ENCODE measurements at places on chromosomes 5 and 9.

DNA sequence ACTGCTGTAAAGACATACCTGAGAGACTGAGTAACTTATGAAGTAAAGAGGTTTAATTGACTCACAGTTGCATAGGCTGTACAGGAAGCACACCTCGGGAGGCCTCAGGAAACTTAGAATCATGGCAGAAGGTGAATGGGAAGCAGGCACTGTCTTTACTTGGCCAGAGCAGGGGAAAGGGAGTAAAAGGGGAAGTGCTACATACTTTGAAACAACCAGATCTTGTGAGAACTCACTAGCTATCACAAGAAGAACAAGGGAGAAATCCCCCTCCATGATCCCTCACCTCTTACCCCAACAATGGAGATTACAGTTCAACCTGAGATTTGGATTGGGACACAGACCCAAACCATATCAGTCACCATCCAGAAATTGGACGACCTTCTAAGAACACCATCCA, 1285.8 kb upstream of the CDH9 start:
- DNase-seq: no peak

DNA sequence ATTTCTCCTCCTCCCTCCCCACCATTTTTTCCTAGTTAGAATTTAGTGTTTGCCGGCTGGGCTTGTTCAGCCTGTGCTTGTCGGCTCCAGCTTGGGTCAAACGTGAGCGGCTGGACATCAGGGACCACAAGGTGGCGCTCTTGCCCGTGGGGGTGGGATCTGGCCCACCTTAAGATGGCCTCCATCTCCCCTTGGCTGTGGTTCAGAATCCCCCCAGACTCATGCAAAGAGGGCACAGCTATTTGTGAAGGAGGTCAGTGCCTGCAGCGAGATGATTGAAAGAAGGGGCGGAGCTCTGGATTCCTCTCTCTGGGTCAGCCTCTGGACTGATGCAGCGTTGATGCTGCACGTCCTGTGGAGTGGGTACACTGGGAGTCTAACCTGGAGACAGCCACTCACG, 283.3 kb upstream of the TUT7 start:
- DNase-seq: no peak

DNA sequence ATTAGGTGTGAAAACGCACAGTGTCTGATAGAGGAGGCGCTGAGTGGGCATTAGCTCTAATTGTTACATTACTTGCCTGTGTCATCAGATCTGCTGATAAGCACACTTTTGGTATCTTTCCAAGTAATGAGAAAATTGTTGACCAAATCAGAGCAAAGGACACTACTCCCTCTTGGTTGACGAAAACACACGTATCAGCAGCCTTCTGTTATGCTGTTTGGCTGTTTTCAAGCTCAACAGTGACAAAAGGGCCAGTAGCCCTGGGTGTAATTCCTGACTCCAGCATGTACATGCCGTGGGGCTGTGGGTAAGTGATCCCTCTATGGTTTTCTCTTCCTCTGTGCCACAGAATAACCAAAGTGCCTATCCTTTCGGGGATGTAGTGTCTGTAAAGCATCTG, 151.4 kb downstream of the AUH start:
- no peak for DNase-seq

DNA sequence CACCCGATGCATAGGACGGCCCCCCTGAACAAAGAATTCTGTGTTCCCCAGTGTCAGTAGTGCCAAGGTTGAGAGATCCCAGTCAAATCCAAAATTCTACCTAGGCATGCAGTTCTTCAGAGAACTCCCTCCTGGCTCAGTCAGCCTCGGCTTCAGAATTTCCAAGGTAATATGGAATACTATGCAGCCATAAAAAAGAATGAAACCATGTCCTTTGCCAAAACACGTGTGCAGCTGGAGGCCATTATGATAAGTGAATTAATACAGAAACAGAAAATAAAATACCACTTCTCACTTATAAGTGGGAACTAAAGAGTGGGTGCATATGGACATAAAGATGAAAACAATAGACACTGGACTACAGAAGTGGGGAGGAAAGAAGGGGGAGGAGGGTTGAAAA, 87.1 kb upstream of the TRIO start:
- no peak for DNase-seq

- DNase-seq: peak; percentile 95
Measured at GRCh38 chr9:96884443-96884842, 30.1 kb upstream of the ZNF782 start.

- DNase-seq: no peak
Measured at GRCh38 chr5:91158011-91158410, 225.1 kb downstream of the ARRDC3 start.

GRCh38 chr9:112811518-112811917, 61.0 kb downstream of the SNX30 start:
- no peak for DNase-seq

- no peak for DNase-seq
Measured at GRCh38 chr9:109203761-109204360, 36.8 kb upstream of the FRRS1L start.

GRCh38 chr5:137498301-137498735, 808 bp downstream of the SPOCK1 start:
- no peak for DNase-seq

DNA sequence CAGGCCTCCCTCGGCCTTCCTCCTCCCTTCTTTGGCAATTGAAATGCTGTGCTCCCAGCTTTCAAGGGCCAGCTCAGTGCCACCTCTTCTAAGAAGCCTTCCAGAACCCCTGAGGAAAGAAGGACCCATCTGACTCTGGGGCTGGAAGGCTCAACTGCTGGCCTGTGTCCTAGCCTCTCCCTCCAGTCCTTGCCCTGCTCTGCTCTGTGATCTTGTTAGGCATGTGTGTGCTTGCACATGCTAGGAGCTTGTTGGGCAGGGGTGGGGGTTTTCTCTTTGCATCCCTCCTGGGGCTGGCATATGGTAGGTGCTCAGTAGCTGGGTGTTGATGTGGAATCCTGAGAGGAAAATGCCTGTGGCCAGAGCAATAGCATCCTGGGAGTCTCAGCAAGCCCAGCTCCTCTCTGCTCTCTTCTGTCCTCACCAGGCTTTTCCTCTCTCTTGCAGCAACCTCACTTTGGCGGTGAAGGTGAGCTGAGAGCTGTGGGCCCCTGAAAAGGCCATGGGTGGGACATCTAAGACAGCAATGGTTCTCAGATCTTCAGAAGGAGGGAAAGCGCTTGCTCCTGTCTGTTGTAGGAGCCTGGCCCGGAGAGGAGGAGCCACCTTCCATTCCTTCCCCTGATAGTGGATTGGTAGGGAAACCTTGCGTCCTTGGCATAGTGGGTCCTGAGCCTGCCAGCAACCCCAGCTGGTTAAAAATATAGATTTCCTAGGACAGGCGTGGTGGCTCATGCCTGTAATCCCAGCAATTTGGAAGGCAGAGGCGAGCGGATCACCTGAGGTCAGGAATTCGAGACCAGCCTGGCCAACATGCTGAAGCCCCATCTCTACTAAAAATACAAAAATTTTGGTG, 9.9 kb downstream of the DOLK start:
- DNase-seq: no peak

- no peak for DNase-seq
Measured at GRCh38 chr5:150690760-150691159, 10.1 kb downstream of the RBM22 start.

DNA sequence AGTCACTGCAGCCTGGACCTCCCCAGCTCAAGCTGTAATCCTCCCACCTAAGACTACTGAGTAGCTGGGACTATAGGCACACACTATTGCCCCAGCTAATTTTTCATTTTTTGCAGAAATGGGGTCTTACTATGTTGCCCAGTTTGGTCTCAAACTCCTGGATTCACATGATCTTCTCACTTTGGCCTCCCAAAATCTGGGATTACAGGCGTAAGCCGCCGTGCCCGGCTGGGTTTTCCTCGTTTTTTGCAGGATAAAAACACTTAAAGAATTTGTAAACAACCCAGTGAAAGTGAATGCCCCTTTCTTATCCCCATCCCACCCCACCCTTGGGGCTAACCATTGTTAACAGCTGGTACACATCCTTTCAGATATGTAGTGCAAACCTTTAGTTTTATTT, 7.7 kb downstream of the CLTB start:
- no peak for DNase-seq

GRCh38 chr5:79513308-79513703, 628 bp downstream of the HOMER1 start:
- no peak for DNase-seq

- DNase-seq: no peak
Measured at GRCh38 chr5:173196133-173196952, 38.7 kb downstream of the NKX2-5 start.

DNA sequence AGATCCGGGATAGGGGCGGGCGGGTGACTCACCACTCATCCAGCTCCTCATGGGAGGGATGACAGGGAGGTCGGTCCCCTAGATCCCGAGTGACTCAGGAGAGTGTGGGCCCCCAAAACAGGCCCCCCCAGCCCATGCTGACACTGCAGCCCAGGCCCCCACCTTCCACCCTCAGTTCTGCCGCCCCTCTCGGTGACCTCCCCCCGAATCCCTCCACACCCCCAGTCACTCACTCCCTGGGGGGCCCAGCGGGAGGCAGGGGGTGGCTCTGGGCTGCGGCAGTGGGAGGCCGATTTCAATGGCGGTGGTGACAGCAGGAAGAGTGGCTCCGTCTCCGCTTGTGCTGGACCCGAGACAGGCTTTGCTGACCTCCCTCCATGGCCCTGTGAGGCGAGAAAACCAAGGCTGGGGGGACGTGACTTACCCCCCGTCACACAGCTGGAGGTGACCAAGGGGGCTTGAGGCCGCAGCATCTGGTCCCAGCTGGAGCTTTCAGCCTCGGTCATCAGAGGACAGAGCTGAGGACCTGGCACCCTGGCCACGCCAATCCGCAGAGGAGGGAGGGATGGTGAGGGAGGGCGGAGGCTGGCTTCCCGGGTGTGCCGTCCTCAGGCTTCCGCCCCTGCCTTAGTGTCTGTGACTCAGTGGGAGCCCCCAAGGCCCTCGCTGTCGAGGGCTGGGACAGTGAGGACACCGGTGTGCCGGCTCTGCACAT, 9.0 kb downstream of the GPSM1 start:
- DNase-seq: no peak

- no peak for DNase-seq
Measured at GRCh38 chr9:137972355-137972987, 94.9 kb downstream of the CACNA1B start.

- no peak for DNase-seq
Measured at GRCh38 chr9:99030092-99030511, 74.8 kb upstream of the TGFBR1 start.

DNA sequence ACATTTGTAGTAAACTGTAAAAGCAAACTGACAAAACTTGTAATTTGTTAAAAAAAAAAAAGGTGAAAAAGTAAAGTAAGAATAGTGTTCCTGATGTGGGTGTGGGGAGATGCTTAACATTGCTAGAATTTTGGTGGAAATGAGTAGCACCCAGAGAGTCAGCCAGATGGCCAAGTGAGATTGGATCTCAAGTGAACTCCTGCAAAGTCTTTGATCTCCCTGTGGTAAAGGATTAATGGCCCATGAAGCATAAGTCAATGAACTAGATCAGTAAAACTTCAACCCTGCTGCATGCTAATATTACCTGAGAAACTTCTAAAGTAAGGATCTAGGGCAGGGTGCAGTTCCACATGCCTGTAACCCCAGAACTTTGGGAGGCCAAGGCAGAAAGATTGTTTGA, 19.0 kb upstream of the FAM169A start:
- no peak for DNase-seq

GRCh38 chr9:72022841-72023240, 37.6 kb downstream of the C9orf57 start:
- peak; percentile 58 for DNase-seq

DNA sequence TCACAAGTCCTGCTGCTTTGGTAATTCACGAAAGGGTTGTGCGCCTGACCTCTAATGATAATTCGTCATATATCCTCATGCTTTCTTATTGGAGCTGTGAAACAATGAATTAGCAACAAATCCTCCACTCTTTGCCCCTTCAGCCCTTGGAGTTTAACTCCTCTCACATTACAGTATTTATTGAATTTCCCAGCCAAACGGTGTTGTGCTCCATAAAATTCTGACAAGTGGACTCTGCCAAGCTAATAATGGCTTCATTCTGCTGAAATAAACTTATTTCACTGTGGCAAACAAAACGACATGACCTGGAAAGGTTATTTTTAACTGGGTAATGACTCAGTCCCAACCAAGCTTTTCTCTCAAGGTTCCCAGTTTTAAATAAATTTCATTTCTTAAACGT, 984.4 kb upstream of the DMAC1 start:
- no peak for DNase-seq

DNA sequence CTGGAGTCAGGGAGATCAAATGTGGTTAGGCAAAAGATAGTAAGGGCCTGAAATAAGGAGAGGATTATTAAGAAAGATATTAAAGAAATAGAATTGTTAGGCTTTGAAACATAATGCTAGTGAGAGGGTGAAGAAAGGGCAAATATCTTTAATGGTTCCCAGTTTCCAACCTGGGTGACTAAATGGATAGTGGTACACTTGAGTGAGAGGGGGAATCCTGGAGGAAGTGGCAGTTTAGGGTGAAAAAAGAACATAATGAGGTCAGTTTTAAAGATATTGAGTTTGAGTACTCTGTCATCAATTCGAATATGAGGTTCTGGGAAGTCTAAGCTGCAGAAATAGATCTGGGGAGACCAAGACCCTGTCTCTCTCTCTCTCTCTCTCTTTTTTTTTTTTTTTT, 18.9 kb downstream of the DNAI1 start:
- DNase-seq: no peak

DNA sequence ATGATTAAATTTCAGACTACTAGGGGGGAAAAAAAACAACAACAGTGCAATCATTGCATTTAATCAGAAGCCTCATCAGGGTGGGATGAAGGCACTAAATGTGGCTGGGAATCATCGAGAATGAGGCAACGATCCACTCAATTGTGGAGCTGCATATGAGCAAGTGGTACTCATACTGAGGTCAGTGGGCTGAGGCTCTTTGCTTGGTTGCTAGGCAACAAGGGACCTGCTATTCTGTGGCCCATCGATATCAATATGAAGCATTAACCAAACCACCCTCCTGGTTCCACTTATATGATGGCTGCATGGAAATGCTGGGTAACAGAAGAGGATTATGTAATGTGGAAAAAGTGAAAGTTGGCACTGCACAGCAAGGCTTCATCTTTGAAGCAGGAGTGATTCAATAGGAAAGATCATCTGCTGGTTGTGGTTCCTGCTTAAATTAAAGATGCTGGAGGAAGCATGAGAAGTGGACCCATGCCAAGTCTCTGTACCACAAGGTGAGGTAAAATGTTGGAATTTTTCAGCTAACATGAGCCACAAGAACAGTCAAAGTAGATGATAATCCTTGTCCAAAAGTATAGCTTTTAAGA, 159.8 kb upstream of the HMHB1 start:
- DNase-seq: no peak

DNA sequence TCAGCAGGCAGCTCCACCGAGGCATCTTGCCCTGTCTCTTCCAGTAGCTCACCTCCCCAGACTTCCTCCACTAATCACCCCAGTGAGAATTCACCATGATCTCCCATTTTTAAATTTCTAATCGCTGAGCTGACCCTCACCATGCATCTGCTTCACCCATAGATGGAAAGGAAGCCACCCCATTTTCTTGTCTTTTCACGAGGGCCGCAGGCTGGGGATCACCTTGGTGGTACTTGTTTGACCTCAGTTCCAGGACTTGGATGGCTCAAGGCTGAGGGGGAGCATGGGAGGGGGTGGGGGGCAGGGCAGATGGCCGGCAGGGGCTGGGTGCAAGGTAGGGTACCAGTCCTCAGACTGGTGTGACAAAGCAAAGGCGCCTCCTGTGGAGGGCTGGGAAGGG, 3.6 kb downstream of the PROP1 start:
- DNase-seq: no peak
